Mesothelial cell of epicardium (in vitro differentiated cells): ENCODE measurements at places on chromosomes 7 and 10. TPM values are rescaled to one million over a fixed set of nuclear protein-coding genes. Genes with fewer than 3 reads are reported as not detected.

GRCh38 chr7:101465131-101465530 is 102.5 kb downstream of the COL26A1 start:
- no peak for DNase-seq
- peaks cover 13% of the 10 kb centered on the region for H3K4me1 ChIP-seq
- peaks cover 6% of the 10 kb centered on the region for H3K36me3 ChIP-seq
- H3K27ac ChIP-seq, result peak overlapping the region; percentile 71

Gene SYT15B
- total RNA-seq, result 0.73 to 1.3 TPM (median 0.81 TPM) in 3 replicates

GRCh38 chr10:11167233-11167966 is 149.7 kb downstream of the CELF2 start:
- no peaks in the 10 kb centered on the region for H3K36me3 ChIP-seq
- DNase-seq, result no peak

DNA sequence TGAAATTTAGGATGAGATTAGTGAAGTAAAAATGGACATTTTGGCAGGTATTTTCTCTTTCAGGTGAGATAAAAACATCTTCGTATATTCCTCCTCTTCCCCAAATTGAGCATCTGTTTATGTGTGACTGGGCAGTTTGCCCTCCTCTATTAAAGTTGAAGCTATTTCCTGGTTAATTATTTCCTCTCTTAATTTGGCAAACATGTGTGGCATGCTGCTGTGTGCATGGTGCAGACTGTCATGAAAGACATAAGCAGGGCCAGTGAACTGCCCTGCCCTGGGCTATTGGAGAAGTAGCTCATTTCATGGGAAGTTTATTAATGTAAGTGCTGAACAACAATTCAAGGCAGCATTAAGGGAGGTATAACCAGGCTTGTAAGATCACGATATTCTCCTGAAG is 52.6 kb downstream of the EVX1 start:
- no peak overlapping the region for H3K27ac ChIP-seq
- no peaks in the 10 kb centered on the region for H3K27me3 ChIP-seq

- no peak for DNase-seq
- no peaks in the 10 kb centered on the region for H3K27me3 ChIP-seq
- H3K36me3 ChIP-seq, result no peaks in the 10 kb centered on the region
- peak overlapping the region; percentile 63 for H3K27ac ChIP-seq
- no peak overlapping the region for H3K4me3 ChIP-seq
Observed at GRCh38 chr10:17023386-17024298, 106.0 kb downstream of the CUBN start.

Gene AHR
- total RNA-seq, result 45.6 to 49.7 TPM (median 48.0 TPM) in 3 replicates

- H3K4me1 ChIP-seq, result peaks cover 6% of the 10 kb centered on the region
- H3K4me3 ChIP-seq, result no peak overlapping the region
- H3K36me3 ChIP-seq, result no peaks in the 10 kb centered on the region
- H3K27ac ChIP-seq, result no peak overlapping the region
Observed at GRCh38 chr7:108660465-108660864, 90.8 kb downstream of the DNAJB9 start.

- H3K4me1 ChIP-seq, result peaks cover 2% of the 10 kb centered on the region
- H3K27ac ChIP-seq, result no peak overlapping the region
- H3K36me3 ChIP-seq, result peaks cover 16% of the 10 kb centered on the region
- no peaks in the 10 kb centered on the region for H3K27me3 ChIP-seq
Observed at GRCh38 chr10:11499425-11500071, 111.9 kb downstream of the USP6NL start.

DNA sequence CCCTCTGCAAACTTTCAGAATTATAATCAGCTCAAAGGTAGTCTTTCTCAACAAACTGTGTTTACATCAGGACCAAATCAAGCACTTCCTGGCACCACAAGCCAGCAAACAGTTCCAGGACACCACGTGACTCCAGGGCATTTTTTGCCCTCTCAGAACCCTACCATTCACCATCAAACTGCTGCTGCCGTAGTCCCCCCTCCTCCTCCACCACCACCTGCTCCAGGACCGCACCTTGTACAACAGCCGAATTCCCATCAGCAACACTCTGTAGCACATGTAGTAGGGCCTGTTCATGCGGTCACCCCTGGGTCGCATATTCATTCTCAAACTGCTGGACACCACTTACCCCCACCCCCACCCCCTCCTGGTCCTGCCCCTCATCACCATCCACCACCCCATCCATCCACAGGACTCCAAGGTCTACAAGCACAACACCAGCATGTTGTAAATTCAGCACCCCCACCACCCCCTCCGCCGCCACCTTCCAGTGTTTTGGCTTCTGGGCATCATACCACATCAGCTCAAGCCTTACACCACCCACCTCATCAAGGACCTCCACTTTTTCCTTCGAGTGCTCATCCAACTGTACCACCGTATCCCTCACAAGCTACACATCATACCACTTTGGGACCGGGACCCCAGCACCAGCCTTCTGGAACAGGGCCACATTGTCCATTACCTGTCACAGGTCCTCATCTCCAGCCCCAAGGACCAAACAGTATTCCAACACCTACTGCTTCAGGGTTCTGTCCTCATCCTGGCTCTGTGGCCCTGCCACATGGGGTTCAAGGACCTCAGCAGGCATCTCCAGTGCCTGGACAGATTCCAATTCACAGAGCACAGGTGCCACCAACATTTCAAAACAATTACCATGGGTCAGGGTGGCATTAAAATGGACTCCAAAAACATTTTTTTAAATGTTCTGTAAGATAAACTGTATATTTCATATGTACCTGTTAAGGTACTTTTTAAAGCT is 98.7 kb downstream of the KMT2E start:
- H3K27ac ChIP-seq, result peak overlapping the region; percentile 36
- H3K4me3 ChIP-seq, result no peak overlapping the region
- no peaks in the 10 kb centered on the region for H3K27me3 ChIP-seq

GRCh38 chr7:39459636-39460035 is 106.6 kb upstream of the YAE1 start:
- no peak overlapping the region for H3K27ac ChIP-seq
- H3K27me3 ChIP-seq, result peaks cover 5% of the 10 kb centered on the region
- no peak for DNase-seq
- no peaks in the 10 kb centered on the region for H3K36me3 ChIP-seq
- peaks cover 11% of the 10 kb centered on the region for H3K4me1 ChIP-seq

Gene PLEKHS1
- not detected in 3 replicates for total RNA-seq

DNA sequence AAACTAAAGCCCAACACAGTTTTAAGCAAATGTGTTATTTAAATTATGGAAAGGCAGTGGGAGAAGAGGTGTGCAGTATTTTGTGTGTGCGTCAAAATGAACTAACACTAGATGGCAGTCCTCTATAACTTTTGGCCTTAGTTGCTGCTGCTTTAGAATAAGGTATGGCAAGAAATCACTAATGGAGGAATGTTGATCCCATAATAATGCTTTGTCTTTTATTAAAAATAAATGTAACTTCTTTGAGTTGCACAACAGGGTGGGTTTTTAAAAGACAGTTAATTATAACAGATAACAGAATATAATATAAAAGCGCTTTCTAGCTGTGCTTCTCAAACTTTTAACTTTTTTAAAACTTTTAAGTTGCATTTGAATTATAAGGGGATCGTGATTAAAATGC is 56.4 kb downstream of the BBS9 start:
- peaks cover 3% of the 10 kb centered on the region for H3K36me3 ChIP-seq
- peaks cover 8% of the 10 kb centered on the region for H3K4me1 ChIP-seq
- no peak for DNase-seq
- H3K27ac ChIP-seq, result no peak overlapping the region

DNA sequence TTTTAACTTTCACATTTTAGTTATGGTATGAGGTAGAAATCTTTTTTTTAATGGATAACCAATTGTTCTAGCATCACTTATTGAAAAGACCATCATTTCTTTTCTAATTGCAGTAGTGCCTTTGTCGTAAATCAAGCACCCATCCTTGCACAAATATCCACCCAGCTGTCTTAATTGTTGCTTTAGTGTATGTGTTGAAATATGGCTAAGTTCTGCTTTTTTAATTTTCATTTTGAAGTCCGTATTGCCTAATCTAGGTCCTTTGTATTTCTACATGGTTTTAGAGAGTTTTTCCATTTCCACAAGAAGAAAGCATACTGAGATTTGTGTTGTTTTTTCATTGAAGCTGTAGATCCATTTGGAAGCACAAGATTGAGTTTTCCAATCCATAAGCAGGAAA is 259.6 kb upstream of the SEMA3E start:
- H3K4me3 ChIP-seq, result no peak overlapping the region
- H3K4me1 ChIP-seq, result no peaks in the 10 kb centered on the region
- no peaks in the 10 kb centered on the region for H3K36me3 ChIP-seq
- H3K27me3 ChIP-seq, result no peaks in the 10 kb centered on the region
- H3K27ac ChIP-seq, result no peak overlapping the region

Gene MRPL43
- 66.7 to 70.2 TPM (median 69.4 TPM) in 3 replicates for total RNA-seq

DNA sequence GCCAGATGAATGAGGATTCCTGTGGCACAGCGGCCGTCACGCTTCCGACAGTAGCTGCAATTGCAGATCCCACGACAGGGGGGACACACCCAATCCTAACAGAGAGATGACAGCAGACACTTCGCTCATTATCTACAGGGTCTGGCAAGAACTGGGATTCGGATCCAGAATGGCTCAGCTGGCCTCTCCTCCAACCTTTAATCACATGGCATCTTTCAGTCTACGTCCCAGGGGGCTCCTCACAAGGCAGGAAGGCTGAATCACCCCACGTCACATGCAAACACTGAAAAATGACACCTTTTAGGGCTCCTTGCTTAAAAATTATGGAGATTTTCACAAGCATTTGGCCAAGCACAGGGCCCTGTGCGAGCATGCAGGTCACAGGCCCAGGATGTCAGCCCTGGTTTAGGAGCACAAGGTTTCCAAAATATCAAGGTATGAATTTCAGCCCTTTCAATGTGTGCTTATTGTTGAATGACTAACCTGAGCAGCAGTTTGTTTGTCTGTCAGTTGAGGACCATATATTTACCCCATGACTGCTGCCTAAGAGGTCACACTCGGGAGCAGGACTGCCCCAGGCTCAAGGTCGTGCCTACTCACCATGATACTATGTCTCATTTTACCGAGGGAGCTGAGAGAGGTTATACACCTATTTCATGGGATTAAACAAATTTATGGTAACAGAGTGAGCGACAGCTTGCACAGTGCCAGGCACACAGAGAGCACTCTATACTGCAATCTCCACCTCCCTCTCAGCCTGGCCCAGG is 42.5 kb downstream of the CDCA7L start:
- no peak overlapping the region for H3K4me3 ChIP-seq
- H3K27me3 ChIP-seq, result no peaks in the 10 kb centered on the region
- peaks cover 4% of the 10 kb centered on the region for H3K4me1 ChIP-seq
- H3K36me3 ChIP-seq, result peaks cover 38% of the 10 kb centered on the region
- no peak for DNase-seq

Gene UCN3
- not detected in 3 replicates for total RNA-seq

GRCh38 chr10:14653271-14654161 is 121.2 kb downstream of the FAM107B start:
- H3K4me3 ChIP-seq, result peak overlapping the region; percentile 22
- H3K27ac ChIP-seq, result peak overlapping the region; percentile 97
- no peak for DNase-seq
- peaks cover 50% of the 10 kb centered on the region for H3K4me1 ChIP-seq
- no peaks in the 10 kb centered on the region for H3K27me3 ChIP-seq

- H3K4me3 ChIP-seq, result no peak overlapping the region
- H3K4me1 ChIP-seq, result peaks cover 39% of the 10 kb centered on the region
- H3K36me3 ChIP-seq, result peaks cover 4% of the 10 kb centered on the region
Observed at GRCh38 chr7:19215412-19215811, 70.2 kb upstream of the FERD3L start.

DNA sequence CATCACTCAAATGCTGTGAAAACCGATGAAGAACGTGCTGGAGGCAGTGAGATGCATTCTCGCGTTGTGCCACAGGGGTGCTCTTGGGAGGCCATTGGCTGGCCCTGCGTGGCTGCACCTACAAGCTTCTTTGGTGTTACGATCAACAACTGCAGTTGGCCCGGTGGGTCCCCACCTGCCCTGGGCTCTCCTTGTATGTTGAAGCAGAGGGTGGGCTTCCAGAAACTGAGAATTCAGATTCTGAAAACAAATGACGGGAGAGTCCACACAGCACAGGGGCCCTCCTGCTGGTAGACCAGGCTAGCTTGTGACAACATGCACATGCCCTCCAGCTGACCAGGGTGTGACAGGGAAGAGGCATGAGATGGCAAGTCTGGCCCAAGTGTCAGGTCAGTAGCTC is 23.7 kb upstream of the DDC start:
- H3K4me3 ChIP-seq, result no peak overlapping the region
- no peaks in the 10 kb centered on the region for H3K27me3 ChIP-seq
- H3K27ac ChIP-seq, result no peak overlapping the region
- DNase-seq, result no peak

- H3K36me3 ChIP-seq, result no peaks in the 10 kb centered on the region
- DNase-seq, result no peak
- no peaks in the 10 kb centered on the region for H3K27me3 ChIP-seq
Observed at GRCh38 chr7:105307163-105307672, 81.5 kb downstream of the SRPK2 start.

Gene NXPH1
- total RNA-seq, result not detected in 3 replicates

GRCh38 chr10:91883549-91884444 is 25.5 kb downstream of the FGFBP3 start:
- DNase-seq, result no peak
- no peaks in the 10 kb centered on the region for H3K36me3 ChIP-seq
- H3K27me3 ChIP-seq, result no peaks in the 10 kb centered on the region
- H3K27ac ChIP-seq, result peak overlapping the region; percentile 70
- H3K4me1 ChIP-seq, result peaks cover 45% of the 10 kb centered on the region

- H3K36me3 ChIP-seq, result no peaks in the 10 kb centered on the region
- no peaks in the 10 kb centered on the region for H3K27me3 ChIP-seq
- no peak for DNase-seq
- no peak overlapping the region for H3K4me3 ChIP-seq
- peaks cover 36% of the 10 kb centered on the region for H3K4me1 ChIP-seq
- no peak overlapping the region for H3K27ac ChIP-seq
Observed at GRCh38 chr10:114370199-114370598, 34.1 kb downstream of the AFAP1L2 start.

- peaks cover 3% of the 10 kb centered on the region for H3K36me3 ChIP-seq
- no peaks in the 10 kb centered on the region for H3K27me3 ChIP-seq
- no peak overlapping the region for H3K27ac ChIP-seq
- peaks cover 5% of the 10 kb centered on the region for H3K4me1 ChIP-seq
- DNase-seq, result no peak
Observed at GRCh38 chr10:21993360-21994001, 10.0 kb downstream of the DNAJC1 start.

Gene NUTM2E
- 0.78 to 1.0 TPM (median 0.81 TPM) in 3 replicates for total RNA-seq

GRCh38 chr10:25356609-25357008 is 181.8 kb downstream of the GPR158 start:
- H3K27me3 ChIP-seq, result no peaks in the 10 kb centered on the region
- H3K36me3 ChIP-seq, result peaks cover 37% of the 10 kb centered on the region
- no peak overlapping the region for H3K27ac ChIP-seq
- no peak overlapping the region for H3K4me3 ChIP-seq

- H3K4me1 ChIP-seq, result no peaks in the 10 kb centered on the region
- H3K27ac ChIP-seq, result no peak overlapping the region
- no peak for DNase-seq
- no peaks in the 10 kb centered on the region for H3K36me3 ChIP-seq
Observed at GRCh38 chr10:43774234-43774769, 125.6 kb upstream of the ZNF32 start.
